ENCODE measurements at places on chromosomes 5 and 9. TPM values are rescaled to one million over a fixed set of nuclear protein-coding genes. Genes with fewer than 3 reads are reported as not detected.

The ELOVL7 gene
- total RNA-seq = 0.18 TPM

The PCDHGB7 gene
- total RNA-seq = 0.11 TPM

The CCDC183 gene
- total RNA-seq = not detected

The ACSL6 gene
- total RNA-seq = 21.8 TPM

The SLC46A2 gene
- total RNA-seq = not detected

The TLR4 gene
- 0.51 TPM for total RNA-seq

The SLC6A7 gene
- total RNA-seq = not detected

The PCDHGA5 gene
- total RNA-seq = 0.11 TPM

The BTNL8 gene
- total RNA-seq = not detected

The CNTFR gene
- total RNA-seq = not detected

GRCh38 chr5:43515678-43516048 is 715 bp upstream of the C5orf34 start:
- H3K4me1 ChIP-seq = peaks cover 9% of the 10 kb centered on the region
- H3K36me3 ChIP-seq = no peaks in the 10 kb centered on the region
- peak overlapping the region; percentile 83 for H3K27ac ChIP-seq
- H3K27me3 ChIP-seq = no peaks in the 10 kb centered on the region
- DNase-seq = no peak

DNA sequence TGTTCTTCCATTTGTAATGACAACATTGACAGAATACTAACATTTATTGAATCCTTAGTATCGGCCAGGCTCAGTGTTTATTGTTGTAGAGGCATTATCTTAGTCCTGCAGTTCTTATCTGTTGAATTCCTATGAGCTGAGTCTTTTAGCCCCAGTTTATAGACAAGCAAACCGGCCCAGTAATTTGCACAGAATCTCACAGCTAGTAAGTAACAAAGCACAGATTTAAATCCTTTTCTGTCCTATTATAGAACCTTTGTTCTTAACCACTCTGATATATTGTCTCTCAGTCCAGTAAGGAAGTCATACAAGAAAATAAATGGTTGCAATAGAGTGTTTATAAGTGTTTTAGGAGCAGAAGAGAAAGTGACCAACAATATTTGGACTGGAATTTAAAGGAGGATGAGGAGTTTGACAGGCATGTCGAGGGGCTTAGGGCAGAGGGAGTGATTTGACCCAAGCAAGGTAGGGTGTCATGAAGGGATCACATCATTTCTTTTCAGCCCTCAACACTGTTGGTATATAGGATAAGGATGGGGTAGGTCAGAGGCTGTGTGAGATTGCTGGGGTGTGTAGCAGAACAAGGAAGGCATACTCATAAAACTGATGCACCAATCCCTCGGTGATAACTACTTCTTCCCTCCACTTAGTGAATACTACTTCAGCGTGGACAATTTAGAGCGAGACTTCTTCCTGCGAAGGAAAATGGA is 39.5 kb downstream of the LARP1 start:
- no peak overlapping the region for H3K27ac ChIP-seq
- no peak overlapping the region for H3K4me3 ChIP-seq
- no peaks in the 10 kb centered on the region for H3K27me3 ChIP-seq
- no peak for DNase-seq
- no peaks in the 10 kb centered on the region for H3K4me1 ChIP-seq
- peaks cover 46% of the 10 kb centered on the region for H3K36me3 ChIP-seq

GRCh38 chr9:76001459-76001858 is 111.0 kb downstream of the PCSK5 start:
- H3K36me3 ChIP-seq = no peaks in the 10 kb centered on the region
- no peak overlapping the region for H3K27ac ChIP-seq
- no peak for DNase-seq
- no peak overlapping the region for H3K4me3 ChIP-seq
- H3K27me3 ChIP-seq = no peaks in the 10 kb centered on the region

- H3K4me1 ChIP-seq = no peaks in the 10 kb centered on the region
- H3K27me3 ChIP-seq = peaks cover 5% of the 10 kb centered on the region
- H3K27ac ChIP-seq = no peak overlapping the region
- no peak for DNase-seq
- no peaks in the 10 kb centered on the region for H3K36me3 ChIP-seq
These were observed 54.5 kb upstream of the HTR4 start for GRCh38 chr5:148708854-148709253.

DNA sequence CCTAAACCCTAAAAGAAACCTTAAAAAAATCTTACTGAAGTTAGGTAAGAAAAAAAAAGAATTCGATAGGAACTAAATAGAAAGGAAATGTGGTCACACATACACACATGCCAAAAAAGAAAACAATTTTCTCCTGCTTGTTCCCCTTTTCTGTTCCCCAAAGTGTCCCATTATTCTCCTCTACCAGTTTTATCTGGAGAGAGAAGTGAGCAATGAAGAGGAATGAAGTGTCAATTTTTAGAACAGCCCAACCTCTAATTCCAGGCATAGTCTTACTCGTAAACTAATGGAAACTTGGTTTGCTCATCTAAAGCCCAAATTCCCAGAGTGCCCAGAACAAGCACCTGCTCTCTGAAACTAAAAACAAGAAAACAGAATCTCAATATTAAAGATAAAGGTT is 26.1 kb downstream of the AP3B1 start:
- no peak for DNase-seq
- H3K27me3 ChIP-seq = no peaks in the 10 kb centered on the region

DNA sequence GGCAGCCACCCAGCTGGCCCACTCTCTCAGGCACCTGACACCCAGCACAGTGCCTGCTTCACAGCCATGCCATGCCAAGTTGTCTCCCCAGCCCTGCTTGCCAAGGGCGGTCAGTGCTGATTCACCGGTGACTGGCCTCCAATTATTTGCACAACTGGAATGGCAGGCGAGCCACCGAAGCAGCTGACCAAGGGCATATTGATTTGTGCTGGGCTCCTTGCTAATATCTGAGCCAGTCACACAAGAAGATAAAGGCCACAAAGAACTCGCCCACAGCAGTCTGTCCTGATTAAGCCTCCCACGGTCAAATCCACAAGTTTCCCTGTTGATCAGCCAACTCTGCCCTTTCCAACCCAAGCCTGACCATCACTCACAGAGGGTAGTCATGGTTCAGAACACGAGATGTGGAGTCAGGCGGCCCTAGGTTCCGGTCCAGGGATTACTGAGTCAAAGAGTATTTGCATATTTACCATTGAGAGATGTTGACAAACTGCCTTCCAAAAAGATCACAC is 6.4 kb upstream of the EEIG1 start:
- no peaks in the 10 kb centered on the region for H3K36me3 ChIP-seq
- no peak overlapping the region for H3K4me3 ChIP-seq
- no peaks in the 10 kb centered on the region for H3K27me3 ChIP-seq
- H3K27ac ChIP-seq = no peak overlapping the region
- DNase-seq = no peak
- H3K4me1 ChIP-seq = peaks cover 40% of the 10 kb centered on the region

- H3K36me3 ChIP-seq = no peaks in the 10 kb centered on the region
- no peak overlapping the region for H3K4me3 ChIP-seq
- no peak overlapping the region for H3K27ac ChIP-seq
- peaks cover 51% of the 10 kb centered on the region for H3K4me1 ChIP-seq
- no peak for DNase-seq
- H3K27me3 ChIP-seq = no peaks in the 10 kb centered on the region
These were observed 94.4 kb upstream of the IL6ST start for GRCh38 chr5:56088967-56089829.

DNA sequence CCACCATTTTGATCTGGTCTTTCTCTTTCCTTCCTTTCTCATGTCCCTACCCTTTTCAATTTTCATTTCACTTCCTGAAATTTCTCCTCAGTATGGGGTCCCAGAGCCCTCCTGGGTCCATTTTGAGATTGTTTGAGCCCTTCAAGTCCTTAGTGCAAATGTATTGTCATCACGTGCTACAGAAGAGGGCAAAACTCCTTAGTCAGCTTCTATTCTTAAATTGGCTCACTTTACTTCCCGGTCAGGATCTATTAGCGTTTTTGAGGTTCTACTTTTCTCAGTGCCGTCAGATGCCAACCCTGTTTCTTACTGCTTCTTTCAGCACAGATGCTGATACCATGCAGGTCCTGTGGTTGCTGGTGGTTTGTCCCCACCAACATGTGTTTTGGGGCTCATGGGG is 5.9 kb downstream of the ATG12 start:
- DNase-seq = no peak
- peaks cover 44% of the 10 kb centered on the region for H3K36me3 ChIP-seq
- peaks cover 26% of the 10 kb centered on the region for H3K4me1 ChIP-seq
- H3K4me3 ChIP-seq = no peak overlapping the region
- no peaks in the 10 kb centered on the region for H3K27me3 ChIP-seq

GRCh38 chr5:6543346-6543730 is 89.5 kb downstream of the NSUN2 start:
- no peaks in the 10 kb centered on the region for H3K27me3 ChIP-seq
- H3K4me1 ChIP-seq = no peaks in the 10 kb centered on the region
- H3K4me3 ChIP-seq = no peak overlapping the region
- H3K36me3 ChIP-seq = no peaks in the 10 kb centered on the region

DNA sequence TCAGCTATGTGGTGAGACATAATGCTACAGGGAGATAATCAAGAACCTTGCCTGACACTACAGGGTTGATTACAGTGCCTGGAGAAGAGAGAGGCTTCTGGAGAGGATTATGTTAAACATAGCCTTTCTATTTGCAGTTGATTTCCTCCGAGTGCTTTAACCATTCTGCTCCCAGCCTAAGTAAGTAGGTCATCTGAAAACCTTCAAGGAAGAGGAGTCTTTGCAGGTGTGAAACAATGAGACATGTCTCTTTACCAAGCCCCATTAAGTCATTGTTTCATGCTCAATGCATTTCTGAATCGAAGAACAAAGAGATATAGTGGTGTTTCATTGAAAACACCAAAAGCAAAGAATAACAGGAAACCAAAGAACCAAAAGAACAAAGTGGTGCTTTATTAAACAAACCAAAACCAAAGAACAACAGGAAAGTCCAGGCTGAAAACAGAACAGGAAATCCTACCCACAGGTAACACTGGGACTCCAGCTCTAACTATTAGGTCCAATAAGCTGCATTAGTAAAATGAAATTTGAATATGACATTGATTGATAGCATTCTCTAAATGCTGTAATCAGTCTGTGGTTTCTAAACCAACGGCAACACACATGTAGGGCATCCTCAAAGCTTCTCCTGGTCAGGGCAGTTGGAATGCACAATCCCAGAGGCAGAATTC is 113.3 kb upstream of the SPATA31D4 start:
- no peak for DNase-seq
- H3K27me3 ChIP-seq = no peaks in the 10 kb centered on the region
- no peaks in the 10 kb centered on the region for H3K36me3 ChIP-seq
- no peak overlapping the region for H3K27ac ChIP-seq
- H3K4me1 ChIP-seq = no peaks in the 10 kb centered on the region

DNA sequence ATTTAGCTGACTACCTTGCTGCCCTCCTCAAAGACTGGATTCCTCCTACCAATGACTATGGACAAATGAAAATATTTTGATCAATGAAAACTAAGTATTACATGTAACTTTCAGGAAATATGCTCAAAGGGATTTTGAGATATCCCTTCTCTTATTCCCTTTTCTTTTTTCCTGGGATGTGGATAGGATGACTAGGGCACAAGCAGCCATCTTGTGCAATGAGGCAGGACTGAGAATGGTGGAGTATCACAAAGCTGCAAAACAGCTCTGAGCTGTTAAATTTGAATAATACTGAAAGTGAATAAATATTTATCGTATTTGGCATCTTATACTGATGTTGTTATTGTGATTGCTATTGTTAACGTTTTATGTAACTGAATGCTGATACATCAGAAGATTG is 333.1 kb upstream of the NUDT12 start:
- H3K4me1 ChIP-seq = no peaks in the 10 kb centered on the region
- no peaks in the 10 kb centered on the region for H3K27me3 ChIP-seq
- H3K36me3 ChIP-seq = no peaks in the 10 kb centered on the region

DNA sequence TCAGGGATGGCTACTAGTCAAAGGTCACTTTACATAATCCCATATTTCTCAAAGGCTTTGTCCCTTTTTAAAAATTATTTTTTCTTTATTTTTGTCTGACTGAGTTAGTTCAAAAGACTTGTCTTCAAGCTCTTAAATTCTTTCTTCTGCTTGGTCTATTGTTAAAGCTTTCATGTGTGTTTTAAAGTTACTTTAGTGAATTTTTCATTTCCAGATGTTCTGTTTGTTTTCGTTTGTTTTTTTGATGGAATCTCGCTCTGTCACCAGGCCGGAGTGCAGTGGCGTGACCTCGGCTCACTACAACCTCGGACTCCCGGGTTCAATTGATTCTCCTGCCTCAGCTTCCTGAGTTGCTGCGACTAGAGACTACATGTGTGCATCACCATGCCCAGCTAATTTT is 55.0 kb upstream of the SNCAIP start:
- H3K27ac ChIP-seq = no peak overlapping the region
- H3K27me3 ChIP-seq = no peaks in the 10 kb centered on the region
- no peaks in the 10 kb centered on the region for H3K36me3 ChIP-seq
- H3K4me3 ChIP-seq = no peak overlapping the region
- no peaks in the 10 kb centered on the region for H3K4me1 ChIP-seq

DNA sequence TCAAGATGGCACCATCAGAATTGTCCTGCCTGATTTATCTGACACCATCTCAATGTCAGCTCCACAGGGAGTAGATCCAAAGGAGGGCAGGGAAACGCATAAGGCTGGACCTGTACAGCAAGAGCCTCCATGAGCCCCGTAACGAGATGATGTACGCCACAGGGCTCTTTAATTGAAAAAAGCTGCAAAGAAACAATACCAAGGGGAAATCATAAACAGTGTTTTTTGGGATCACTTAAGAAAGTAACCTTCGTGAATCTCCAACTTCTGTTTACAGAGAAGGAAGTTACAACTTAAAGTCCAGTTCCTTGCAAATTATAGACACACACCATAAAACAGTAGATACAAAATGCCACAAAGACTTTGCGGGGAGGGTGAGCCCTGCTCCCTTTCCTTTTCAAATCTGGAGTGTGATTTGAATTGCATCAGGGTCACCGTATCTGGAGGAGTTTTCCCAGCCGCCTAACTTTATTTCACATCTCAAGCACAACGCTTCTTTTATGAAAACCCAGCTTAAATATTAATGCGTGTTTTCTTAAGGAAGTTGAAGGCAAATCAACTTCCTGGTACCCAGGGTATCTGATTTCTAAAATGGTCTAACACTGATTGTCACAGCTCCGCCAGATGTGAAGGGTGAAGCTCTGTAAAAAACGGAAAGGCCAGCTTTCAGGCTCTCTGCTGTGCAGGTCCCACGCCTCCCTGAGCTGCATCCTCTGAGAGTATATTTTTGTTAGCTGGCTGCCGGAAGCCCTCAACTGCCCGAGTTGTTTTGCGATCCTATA is 88.9 kb downstream of the EBF1 start:
- no peak overlapping the region for H3K27ac ChIP-seq
- no peak for DNase-seq
- no peaks in the 10 kb centered on the region for H3K36me3 ChIP-seq
- no peak overlapping the region for H3K4me3 ChIP-seq

DNA sequence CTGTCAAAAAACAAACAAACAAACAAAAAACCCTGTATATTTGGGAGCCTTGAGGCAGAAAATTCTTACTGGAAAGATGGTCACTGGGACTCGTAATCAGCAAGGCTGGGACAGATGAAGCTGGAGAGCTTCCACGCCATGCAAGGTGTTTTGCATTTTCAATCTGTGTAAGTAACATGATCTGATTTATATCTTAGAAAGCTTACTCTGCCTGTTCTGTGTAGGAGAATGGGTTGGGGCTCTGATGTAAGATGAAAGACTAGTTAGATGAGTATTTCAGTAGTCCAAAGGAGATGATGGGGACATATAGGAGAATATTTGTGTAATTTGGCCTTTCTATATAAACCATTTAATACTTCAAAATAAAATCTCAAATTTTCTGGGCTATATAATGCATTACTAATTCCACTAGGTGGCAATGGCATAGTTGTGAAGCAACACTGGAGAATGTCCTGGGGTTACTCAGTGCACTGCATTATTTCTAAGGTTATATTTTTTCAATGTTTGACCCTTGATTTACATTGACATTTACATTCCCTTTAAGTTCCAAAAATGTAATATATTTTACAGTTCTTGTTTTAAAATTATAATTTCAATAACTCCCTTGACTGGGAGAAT is 21.9 kb upstream of the FSD1L start:
- H3K27ac ChIP-seq = no peak overlapping the region
- no peak overlapping the region for H3K4me3 ChIP-seq
- no peak for DNase-seq
- H3K36me3 ChIP-seq = no peaks in the 10 kb centered on the region
- no peaks in the 10 kb centered on the region for H3K27me3 ChIP-seq
